ENCODE measurements at places on chromosomes 5 and 9. TPM values are rescaled to one million over a fixed set of nuclear protein-coding genes. Genes with fewer than 3 reads are reported as not detected.

Gene NPR3
- total RNA-seq = not detected

- H3K27ac ChIP-seq = no peak overlapping the region
- no peak for DNase-seq
- H3K27me3 ChIP-seq = no peaks in the 10 kb centered on the region
- peaks cover 3% of the 10 kb centered on the region for H3K4me1 ChIP-seq
Observed at GRCh38 chr5:126513302-126513701, 81.7 kb downstream of the ALDH7A1 start.

GRCh38 chr9:125580701-125581286 lies 126.2 kb downstream of the MAPKAP1 start:
- no peaks in the 10 kb centered on the region for H3K4me1 ChIP-seq
- no peaks in the 10 kb centered on the region for H3K27me3 ChIP-seq
- no peak overlapping the region for H3K27ac ChIP-seq
- DNase-seq = no peak
- no peak overlapping the region for H3K4me3 ChIP-seq
- H3K36me3 ChIP-seq = peaks cover 40% of the 10 kb centered on the region

Gene TCERG1
- 112 TPM for total RNA-seq

GRCh38 chr9:81530310-81530810 lies 159.0 kb downstream of the TLE1 start:
- DNase-seq = no peak
- no peak overlapping the region for H3K4me3 ChIP-seq
- no peaks in the 10 kb centered on the region for H3K36me3 ChIP-seq
- no peaks in the 10 kb centered on the region for H3K4me1 ChIP-seq
- no peak overlapping the region for H3K27ac ChIP-seq
- H3K27me3 ChIP-seq = no peaks in the 10 kb centered on the region

- H3K27ac ChIP-seq = no peak overlapping the region
- no peak overlapping the region for H3K4me3 ChIP-seq
- no peaks in the 10 kb centered on the region for H3K4me1 ChIP-seq
Observed at GRCh38 chr9:93003552-93004407, 54.7 kb upstream of the SUSD3 start.

DNA sequence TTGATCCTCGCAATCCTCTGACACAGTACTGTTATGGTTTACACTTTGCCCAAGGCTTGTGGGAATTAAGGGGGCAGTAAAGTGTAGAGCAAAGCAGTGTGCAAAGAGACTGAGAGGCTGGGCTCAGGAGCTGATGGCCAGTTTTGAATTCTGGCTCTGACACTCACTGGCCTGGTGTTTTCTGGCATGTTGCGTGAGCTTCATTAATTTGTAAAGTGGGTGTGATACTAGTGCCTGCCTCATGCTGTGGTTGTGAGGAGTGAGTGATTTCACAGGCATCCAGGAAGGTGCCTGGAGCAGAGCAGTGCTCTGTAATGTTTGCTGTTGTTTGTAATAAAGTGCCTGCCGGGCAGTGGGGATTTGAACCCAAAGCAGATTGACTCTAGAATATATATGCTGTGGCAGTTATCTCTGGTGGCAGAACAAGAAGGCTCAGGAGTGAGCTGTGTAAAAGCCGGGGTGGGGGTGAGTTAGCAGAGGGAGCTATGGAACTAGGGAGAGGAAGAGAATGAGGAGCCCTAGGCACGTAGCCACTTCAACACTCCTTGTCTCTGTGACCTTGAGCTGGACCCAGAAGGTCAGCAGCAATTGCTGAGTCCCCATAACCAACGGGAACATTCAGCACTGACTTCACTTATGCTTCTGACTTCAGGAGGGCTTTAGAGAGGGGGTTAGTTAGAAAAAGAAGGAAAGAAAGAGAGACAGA lies 108.5 kb downstream of the DOCK2 start:
- no peak for DNase-seq
- H3K4me1 ChIP-seq = no peaks in the 10 kb centered on the region
- H3K36me3 ChIP-seq = no peaks in the 10 kb centered on the region
- no peak overlapping the region for H3K27ac ChIP-seq
- no peak overlapping the region for H3K4me3 ChIP-seq

DNA sequence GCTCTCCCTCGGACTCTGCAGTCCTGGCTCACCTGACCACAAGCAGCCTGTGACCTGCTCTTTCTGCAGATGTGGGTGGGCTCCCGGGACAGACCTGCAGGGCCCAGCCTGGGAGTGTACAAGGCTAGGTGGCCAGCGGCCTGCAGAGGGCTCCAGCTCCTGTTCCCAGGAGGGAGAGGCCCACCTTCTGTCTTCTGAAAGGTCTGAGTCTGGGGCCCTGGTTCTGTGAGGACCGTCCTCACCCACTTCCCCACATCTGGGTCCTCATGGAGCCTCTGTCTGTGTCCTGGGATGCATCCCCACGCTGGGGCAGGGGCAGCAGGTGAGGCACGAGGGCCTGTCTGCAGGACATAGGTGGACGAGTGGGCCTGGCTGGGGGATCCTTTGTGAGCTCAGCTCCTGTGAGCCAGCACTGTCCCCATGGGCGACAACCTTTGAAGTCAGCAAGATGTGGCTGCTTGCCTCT lies 43.7 kb downstream of the PHF2 start:
- no peak overlapping the region for H3K27ac ChIP-seq
- no peaks in the 10 kb centered on the region for H3K4me1 ChIP-seq

- H3K27ac ChIP-seq = no peak overlapping the region
- H3K36me3 ChIP-seq = peaks cover 10% of the 10 kb centered on the region
- H3K27me3 ChIP-seq = no peaks in the 10 kb centered on the region
- H3K4me1 ChIP-seq = no peaks in the 10 kb centered on the region
- no peak for DNase-seq
- H3K4me3 ChIP-seq = no peak overlapping the region
Observed at GRCh38 chr5:176685010-176685409, 37.7 kb downstream of the TSPAN17 start.

DNA sequence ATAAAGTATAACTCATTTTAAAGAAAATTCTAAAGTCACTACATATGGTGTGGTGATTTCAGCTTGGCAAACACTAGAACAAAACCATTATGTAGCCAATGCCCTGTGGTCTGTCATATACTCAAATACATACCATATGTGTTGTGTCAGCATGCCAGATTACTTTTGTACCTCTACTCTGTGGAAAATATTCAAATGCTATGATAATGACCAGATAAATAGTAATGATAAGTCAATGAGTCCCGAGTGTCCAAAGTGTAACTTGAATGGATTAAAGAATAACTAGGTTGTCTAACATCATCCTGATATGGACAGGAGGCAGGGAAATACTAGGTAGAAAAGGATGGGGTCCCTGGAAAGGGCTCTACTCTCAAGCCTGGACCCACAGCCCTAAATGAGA lies 58.0 kb upstream of the IL6ST start:
- H3K4me3 ChIP-seq = no peak overlapping the region
- no peaks in the 10 kb centered on the region for H3K36me3 ChIP-seq
- DNase-seq = no peak
- no peaks in the 10 kb centered on the region for H3K4me1 ChIP-seq

GRCh38 chr5:71932655-71933338 lies 174.5 kb upstream of the MAP1B start:
- H3K4me3 ChIP-seq = no peak overlapping the region
- DNase-seq = peak; percentile 79
- no peaks in the 10 kb centered on the region for H3K27me3 ChIP-seq

GRCh38 chr5:6540111-6540827 lies 91.6 kb downstream of the UBE2QL1 start:
- no peak for DNase-seq
- no peak overlapping the region for H3K4me3 ChIP-seq
- no peaks in the 10 kb centered on the region for H3K27me3 ChIP-seq
- H3K4me1 ChIP-seq = no peaks in the 10 kb centered on the region

Gene FGF1
- total RNA-seq = 4.6 TPM

- H3K4me1 ChIP-seq = peaks cover 5% of the 10 kb centered on the region
- H3K27me3 ChIP-seq = peaks cover 16% of the 10 kb centered on the region
- H3K36me3 ChIP-seq = no peaks in the 10 kb centered on the region
Observed at GRCh38 chr5:157464519-157465171, 4.6 kb downstream of the NIPAL4 start.

Gene SLC34A1
- not detected for total RNA-seq

Gene GARIN3
- not detected for total RNA-seq

Gene RLN1
- total RNA-seq = 0.39 TPM

All from H9 (cell line).